Activated naive CD4-positive, alpha-beta T cell treated with anti-CD3 and anti-CD28 coated beads, Interleukin-2, amount 50 U/mL, for 72 hours (primary cell): ENCODE measurements at places on chromosomes 16 and 17. TPM values are rescaled to one million over a fixed set of nuclear protein-coding genes. Genes with fewer than 3 reads are reported as not detected.

- no peak for DNase-seq
These were observed 28.7 kb downstream of the KIAA0513 start for GRCh38 chr16:85056211-85056748.

- DNase-seq, result no peak
These were observed 21.7 kb downstream of the PRMT7 start for GRCh38 chr16:68332411-68333121.

Gene TRAF4
- 88.3 TPM for total RNA-seq

DNA sequence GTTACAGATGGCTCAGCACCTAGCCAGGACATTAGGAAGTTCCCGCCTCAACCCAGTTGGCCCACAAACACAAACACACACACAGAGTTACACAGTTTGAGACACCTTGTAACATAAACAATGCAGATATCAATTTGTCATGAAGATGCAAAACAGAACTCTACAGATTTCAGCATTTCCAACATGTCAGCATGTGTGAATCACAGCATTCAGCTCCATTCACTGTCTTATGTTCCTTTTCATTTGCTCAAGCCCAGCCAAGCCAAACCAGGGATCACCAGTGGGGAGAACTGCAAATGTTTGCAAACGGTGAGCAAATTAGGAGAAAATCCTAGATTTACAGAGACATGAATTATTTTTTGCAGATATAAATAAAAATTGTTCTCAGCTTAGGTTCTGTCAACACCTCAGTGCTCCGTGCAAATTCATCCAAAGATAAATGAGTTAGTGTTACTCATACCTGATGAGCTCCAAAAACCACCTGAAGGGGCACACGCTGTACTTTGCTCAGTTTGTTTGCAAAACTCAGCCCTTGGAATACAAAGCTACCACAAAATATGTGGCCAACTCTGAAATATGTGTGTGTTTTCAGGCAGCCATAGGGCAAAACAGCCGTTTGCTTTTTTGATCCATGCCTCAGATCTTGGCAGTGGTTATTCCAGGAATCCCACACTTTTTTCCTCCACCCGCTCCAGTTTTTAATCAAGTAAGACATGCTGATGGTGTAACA lies 16.3 kb upstream of the COX10 start:
- no peak for DNase-seq

Gene PLK1
- total RNA-seq, result 80.0 TPM

Gene ERCC4
- 13.1 TPM for total RNA-seq
